ENCODE measurements at places on chromosomes 3 and 15.
A peak's percentile ranks its signal among the peaks of the same experiment; 100 is the strongest.

DNA sequence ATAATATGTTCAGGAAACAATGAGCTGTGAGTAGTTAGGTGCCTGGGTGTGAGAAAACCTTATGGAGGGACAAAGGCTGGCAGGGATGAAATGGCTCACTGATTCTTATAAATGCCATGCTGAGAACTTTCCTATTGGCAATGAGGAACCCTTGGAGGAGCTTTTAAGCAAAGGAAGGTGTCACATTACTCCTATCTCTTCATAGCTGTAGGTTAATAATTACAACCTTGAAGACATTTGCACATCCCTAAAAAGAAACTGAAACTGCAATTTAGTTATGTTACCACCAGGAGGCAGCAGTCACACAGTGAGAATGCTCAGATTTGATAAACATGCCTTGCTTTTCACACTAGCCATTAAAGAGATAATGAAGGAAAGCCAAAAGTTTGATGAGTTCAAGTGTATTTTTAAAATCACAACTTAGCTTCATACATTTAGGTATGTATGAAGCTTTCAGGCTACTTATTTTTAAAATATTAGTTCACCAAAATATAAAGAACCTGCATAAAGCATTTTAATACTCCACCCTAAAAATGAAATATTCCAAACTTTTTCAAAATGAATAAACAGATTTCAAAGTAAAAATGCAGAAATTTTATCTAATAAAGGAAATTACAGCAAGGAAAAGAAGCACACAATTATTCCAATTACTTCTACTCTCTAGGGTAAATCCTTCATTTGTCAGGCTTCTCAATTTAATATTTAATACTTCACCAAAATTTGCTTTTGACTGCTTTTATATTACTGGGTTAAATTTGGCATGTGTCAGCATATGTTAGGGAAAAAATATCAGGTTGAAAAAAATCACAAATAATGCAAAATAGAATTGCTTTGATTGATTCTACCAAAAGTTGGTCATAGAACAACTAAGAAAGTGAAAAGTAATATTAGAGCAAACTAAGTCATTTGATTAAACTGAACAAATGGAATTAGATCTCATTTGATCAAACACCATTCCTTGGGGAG lies 136.9 kb upstream of the SLC2A2 start:
- peak; percentile 38 for DNase-seq

- DNase-seq, result peak; percentile 56
Observed at GRCh38 chr3:72997421-72997961, 880 bp downstream of the PPP4R2 start.

- DNase-seq, result no peak
Observed at GRCh38 chr3:185280572-185281365, 26.9 kb upstream of the EHHADH start.

DNA sequence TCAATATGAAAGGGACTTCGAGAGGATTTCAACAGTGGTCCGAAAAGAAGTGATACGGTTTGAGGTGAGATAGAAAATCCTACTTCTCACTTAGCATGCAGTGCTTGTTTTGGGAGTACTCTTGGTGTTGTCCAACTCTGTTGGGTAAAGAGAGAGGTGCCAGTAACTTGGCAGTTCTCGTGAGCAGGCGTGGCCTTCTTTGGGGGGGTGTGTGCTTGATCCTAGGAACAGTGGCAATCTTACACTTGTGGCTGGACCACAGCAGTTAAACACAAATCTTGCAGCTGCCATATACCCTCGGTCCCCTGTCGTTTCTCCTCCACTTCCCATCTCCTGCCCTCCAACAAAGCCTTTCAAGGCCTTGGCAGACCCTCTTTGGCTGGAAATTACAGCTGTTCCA lies 15.2 kb upstream of the SNX22 start:
- DNase-seq, result no peak

GRCh38 chr3:12489832-12490231 lies 5.6 kb downstream of the TSEN2 start:
- no peak for DNase-seq

DNA sequence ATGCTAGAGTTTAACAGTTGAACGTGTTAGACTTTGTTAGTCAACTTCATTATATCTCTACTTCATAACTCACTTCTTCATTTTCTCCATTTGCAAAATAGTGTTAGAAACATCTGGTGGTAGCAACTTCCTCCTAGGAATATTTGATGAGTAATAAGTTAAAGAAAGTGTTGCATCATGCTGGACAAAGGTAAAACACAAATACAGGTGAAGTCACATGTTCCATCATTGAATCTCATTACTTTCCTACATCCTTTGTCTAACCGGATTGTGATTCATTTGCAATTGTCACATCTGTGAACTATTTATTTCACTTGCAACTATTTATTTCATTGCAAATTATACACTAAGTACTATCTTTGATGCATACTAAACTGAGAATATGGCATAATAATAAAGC lies 186.5 kb downstream of the TUSC7 start:
- no peak for DNase-seq

DNA sequence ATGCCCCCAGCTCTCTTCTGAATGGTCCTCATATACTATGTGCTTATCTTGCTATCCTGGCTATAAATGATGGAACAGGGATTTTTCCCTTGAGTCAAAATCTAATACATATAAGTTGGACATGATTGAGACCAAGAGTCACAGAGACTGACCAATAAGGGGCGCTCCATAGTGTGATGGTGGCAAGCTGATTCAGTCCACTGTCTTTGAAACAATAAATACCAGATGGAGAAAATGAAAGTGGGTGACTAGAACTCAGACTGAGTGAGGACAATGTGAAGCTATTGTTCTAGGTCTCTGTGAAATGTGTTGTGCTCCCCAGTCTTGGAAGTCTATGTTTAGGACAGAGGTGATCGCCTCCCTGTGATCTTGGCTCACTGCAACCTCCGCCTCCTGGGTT lies 10.6 kb upstream of the FSTL1 start:
- DNase-seq, result no peak

- DNase-seq, result no peak
Observed at GRCh38 chr3:8562081-8562595, 60.5 kb downstream of the LMCD1 start.

DNA sequence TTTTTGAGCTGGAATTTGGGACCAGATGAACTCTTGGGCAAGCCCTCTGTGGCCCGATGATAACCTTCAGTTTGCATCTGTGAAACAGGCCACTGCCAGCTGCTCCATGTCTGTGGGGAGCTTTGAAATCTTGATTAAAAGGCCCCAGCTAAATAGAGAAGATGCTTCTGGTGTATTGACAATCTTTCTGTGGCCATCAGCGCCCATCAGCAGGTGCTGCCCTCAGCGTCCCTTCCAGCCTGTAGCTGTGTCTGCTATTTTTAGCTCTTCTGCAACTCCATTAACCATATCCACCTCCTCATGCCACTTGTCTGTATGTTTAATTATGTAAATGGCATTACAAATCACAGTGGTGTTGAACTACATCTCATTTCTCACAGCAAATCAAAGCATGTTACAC lies 54.0 kb downstream of the CHCHD6 start:
- no peak for DNase-seq

DNA sequence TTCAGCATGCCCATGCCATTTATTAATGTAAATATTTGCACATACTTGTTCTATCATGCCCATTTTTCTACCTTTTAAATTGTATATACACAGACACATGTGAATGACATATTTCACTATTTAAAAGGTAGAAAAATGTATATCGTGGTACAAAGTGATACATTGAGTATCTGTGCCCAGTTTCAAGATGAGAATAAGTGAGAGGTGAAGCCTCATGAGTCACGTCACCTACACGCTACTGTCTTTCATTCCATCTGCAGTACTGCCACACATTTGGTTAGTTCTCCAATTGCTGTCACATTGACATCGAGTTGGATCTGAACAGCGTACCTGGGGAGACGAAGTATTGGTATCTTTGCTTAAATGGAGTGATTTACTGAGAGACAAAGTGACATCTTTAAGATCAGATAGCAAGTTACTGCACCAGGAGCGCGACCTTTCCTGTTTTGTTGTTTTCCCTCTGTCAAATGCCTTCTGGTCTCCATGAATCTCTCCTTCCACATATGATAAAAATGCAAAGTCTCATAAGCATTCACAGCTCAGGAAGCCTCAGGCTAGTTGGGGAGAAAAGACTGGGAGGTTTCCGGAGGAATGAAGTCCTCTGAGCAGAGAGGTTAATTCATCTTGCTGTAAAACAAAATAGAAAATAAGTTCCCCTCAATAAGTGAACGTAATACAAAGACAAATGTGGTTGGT lies 12.0 kb downstream of the GREM1 start:
- DNase-seq, result no peak

DNA sequence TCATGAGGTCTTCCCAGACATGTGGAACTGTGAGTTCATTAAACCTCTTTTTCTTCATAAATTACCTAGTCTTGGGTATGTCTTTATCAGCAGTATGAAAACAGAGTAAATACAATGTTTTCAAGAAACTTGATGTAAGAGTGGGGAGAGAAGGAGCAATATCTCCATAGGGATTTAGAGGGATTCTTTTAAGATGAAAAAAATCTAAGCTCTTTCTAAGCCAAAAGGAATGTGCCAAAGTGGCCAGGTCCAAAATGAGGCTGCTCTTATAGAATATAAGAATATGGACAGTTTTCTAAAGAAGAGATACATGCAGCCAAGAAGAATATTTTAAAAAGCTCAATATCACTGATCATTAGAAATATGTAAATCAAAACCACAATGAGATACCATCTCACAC lies 23.9 kb upstream of the RYK start:
- DNase-seq, result no peak

DNA sequence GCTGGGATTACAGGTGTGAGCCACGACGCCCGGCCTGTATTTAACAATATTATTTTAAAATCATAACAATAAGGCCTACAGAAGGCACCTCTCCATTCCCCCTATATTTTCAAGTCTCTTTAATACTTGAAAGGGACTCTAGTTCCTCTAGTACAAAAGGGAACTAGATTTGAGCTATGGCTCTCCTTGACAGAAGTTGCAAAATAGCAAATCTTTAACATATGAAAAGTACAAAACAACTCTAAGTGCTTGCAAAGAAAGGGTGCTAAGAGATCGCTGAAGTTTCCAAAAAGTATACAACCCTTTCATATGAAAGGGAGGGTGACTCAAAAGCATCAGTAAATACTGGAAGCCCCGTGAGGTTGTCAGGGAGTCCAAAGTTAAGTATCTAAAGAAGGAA lies 23.8 kb downstream of the AP3S2 start:
- DNase-seq, result no peak

DNA sequence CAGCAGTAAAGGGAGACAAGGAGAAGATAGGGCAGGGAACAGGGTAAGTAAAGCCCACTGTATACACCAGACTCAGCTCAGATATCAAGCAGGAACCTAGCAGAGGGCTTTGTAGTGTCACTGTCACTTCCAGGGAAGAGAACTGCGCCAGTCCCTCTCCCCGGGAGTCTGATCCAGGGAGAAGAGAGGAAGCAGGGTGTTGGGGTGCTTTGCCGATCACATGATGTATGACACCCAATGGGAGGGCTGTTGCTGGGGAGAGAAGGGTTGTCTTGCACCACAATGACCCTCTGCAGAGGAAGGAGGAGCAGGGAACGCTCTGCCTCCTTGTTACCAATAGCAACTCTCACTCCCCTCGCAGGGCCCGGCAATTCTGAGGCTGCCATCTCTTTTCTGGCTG lies 147.2 kb upstream of the SLC2A2 start:
- no peak for DNase-seq

DNA sequence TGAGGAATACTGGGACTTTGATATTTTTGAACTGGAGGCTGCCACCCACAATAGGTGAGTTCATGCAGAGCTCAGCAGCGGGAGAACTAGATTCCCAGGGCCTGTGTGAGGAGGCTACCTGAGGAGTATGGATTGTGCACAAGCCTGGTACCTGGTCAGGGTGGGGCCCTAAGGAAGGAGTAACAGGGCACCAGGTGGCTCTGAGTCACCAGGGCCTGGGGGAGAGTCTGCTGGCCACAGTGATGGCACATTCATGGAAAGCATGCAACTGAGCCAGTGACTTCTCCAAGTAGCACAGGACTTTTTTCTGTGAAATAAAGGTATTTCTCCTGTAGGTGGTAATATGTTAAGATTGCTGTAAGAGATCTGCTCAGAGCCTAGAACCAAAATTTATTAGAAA lies 134.4 kb downstream of the PDE8A start:
- DNase-seq, result no peak

GRCh38 chr3:40580494-40581091 lies 55.8 kb downstream of the ZNF621 start:
- DNase-seq, result peak; percentile 71

DNA sequence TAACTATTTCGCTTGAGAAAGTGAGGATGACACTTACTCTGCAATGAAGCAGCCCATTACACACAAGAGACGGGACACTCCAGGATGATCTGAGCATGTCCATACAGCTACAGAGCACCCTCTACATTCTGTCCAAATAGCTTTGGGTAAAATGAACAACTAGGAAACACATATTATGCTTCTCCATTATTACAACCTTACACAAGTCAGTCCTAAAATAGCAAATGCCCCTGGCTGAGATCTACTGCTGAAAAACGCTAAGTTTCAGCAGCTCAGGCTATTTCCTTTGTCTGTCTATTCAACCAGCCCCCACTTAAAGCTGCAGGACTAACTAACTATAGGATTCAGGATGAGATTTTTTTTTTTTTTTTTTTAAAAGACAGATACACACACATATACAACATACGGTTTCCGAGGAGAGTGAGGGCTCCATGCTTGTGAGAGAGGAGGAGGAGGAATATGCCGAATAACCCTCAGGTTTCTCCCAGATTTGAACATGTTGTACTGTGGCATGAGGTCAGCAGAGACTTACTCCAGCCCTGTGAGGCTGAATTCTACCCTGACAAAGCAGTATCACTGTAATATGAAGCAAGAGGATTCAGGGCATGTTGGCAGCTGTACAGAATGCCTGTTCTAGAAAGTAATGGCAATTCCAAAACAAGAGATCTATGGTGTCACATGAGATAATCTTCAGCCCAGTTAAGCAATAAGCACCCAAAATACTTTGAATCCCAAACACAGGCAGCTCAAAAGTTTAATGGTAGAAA lies 117.3 kb upstream of the PLXND1 start:
- DNase-seq, result no peak

DNA sequence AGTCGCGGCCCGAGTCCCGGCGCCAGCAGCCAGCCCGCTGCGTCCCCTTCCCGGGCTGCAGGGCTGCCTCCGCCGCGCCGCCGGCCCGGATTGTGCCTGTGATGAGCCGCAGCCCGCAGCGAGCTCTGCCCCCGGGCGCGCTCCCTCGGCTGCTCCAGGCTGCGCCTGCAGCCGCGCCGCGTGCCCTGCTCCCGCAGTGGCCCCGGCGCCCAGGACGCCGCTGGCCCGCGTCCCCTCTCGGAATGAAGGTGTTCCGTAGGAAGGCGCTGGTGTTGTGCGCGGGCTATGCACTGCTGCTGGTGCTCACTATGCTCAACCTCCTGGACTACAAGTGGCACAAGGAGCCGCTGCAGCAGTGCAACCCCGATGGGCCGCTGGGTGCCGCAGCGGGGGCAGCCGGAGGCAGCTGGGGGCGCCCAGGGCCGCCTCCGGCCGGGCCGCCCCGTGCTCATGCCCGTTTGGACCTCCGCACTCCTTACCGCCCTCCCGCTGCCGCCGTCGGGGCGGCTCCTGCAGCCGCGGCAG lies 1.2 kb downstream of the CHST2 start:
- DNase-seq, result peak; percentile 61

GRCh38 chr15:52180196-52180835 lies 10.9 kb downstream of the GNB5 start:
- peak; percentile 64 for DNase-seq

GRCh38 chr15:85518979-85519761 lies 138.8 kb downstream of the AKAP13 start:
- DNase-seq, result no peak

GRCh38 chr3:33646406-33646805 lies 71.6 kb downstream of the CLASP2 start:
- no peak for DNase-seq

GRCh38 chr15:74209997-74210671 lies 7.5 kb upstream of the STRA6 start:
- no peak for DNase-seq

- DNase-seq, result no peak
Observed at GRCh38 chr3:82633319-82633718, 871.9 kb upstream of the GBE1 start.
